RPMI7951 (cell line): ENCODE measurements at places on chromosomes 6 and 20. TPM values are rescaled to one million over a fixed set of nuclear protein-coding genes. Genes with fewer than 3 reads are reported as not detected.

DNA sequence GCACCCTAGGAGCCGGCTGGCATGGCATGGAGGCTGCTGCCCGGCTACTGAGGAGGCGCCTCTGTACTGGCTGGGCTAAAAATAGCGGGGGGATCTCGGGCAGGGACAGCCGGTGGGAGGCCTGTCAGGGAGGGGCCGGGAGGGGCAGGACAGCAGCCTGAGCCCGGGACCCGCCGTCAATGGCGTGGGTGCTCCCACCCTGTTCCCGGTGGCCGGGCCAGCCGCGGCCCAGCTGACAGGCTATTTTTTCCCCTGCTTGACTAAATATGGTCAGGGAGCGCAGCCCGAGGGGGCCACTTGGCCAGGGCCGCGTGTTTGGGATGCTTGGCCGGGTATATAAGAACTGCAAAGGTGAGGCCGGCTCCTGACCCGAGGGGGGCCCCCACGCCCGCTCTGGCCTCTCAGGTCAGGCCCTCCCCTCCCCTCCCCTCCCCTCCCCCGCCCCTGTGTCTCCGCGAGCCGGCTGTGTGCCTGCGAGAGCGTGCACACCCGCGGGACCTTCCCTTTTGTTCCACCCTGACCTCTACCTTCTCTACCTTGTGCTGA lies 74.4 kb upstream of the GATA5 start:
- DNase-seq = no peak

- peak; percentile 61 for DNase-seq
Measured at GRCh38 chr6:170291271-170292110, 613 bp upstream of the DLL1 start.

- peak; percentile 74 for DNase-seq
Measured at GRCh38 chr6:37517411-37517812, 17.7 kb upstream of the CCDC167 start.

DNA sequence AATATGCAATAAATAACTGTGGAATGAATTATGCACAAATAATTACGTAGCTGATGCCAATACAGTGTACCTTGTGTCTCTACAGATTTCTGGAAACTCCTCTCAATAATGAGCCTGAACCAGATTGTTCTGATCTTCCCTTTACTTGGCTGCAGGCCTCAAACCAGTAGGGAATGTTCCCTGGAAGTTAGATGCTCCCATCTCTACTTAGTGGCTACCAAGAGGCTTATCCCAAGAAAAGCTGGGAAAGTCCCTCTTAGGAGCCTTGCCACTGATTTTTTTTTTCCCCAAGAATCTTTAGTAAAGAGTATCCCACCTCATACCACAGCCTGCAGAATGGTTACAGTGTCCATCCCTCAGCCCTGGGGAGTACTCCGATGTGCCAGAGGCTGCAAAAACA lies 702.1 kb downstream of the RFPL4B start:
- peak; percentile 62 for DNase-seq

GRCh38 chr20:2889797-2890196 lies 16.5 kb downstream of the PTPRA start:
- DNase-seq = no peak

- peak; percentile 55 for DNase-seq
Measured at GRCh38 chr6:54194067-54194466, 82.8 kb downstream of the MLIP start.

DNA sequence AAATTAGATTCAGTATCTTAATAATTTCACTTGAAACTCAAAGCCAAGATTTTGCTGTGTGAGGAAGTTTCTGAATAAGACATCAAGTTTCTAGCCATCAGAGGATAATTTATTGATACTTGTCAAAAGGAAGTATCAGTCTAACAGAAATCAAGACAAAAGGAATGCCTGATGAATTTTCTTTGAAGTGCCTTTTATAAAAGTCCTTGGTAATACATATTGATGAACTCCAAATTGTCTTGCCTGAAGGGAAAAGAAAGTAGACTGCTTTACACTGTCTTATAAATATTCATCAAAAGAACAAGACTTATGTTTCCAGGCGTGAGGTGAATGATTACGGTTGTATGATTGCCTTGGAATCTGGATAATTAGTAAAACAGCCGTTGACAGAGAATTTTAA lies 986.0 kb upstream of the MAP3K7 start:
- no peak for DNase-seq

DNA sequence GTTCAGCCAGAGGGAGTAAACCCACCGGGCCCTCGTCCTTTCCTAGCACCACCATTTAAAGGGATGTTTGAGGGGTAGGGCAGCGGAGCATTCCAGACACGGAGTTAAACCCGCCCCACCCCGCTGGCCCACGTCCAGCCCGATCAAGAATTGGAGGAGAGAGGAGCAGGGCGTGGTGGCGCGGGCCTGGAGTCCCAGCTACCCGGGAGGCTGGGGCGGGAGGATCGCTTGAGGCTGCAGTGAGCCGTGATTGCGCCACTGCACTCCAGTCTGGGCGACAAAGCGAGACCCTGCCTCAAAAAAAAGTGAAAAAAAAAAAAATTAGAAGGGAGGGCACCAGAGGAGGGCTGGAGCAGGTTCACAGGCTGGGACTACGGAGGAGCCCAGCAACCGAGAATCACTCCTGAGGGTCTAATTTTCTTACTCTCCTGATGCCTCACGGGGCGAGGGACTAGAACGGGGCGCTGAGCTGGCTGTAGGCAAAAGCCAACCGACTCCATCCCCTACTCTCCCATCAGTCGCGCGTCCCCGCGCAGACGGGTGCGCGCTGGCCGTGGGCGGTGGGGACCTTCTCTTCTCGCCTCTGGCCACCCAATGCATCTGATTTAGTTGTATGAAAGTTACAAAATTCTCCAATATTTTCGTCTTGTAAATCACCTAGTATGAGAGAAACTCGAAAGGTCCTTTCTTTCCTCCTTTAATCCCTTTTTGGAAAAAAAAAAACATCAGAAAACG lies 6.1 kb upstream of the HSPA1B start:
- DNase-seq = peak; percentile 72

SCRT2 gene
- not detected in 2 replicates for total RNA-seq

OTOR gene
- not detected in 2 replicates for total RNA-seq

OOEP gene
- total RNA-seq = not detected in 2 replicates

CCR6 gene
- total RNA-seq = not detected in 2 replicates

ZBTB2 gene
- 16.8 and 20.7 TPM in 2 replicates for total RNA-seq
